Effector memory CD8-positive, alpha-beta T cell (primary cell): ENCODE measurements at places on chromosomes 7 and 10.

DNA sequence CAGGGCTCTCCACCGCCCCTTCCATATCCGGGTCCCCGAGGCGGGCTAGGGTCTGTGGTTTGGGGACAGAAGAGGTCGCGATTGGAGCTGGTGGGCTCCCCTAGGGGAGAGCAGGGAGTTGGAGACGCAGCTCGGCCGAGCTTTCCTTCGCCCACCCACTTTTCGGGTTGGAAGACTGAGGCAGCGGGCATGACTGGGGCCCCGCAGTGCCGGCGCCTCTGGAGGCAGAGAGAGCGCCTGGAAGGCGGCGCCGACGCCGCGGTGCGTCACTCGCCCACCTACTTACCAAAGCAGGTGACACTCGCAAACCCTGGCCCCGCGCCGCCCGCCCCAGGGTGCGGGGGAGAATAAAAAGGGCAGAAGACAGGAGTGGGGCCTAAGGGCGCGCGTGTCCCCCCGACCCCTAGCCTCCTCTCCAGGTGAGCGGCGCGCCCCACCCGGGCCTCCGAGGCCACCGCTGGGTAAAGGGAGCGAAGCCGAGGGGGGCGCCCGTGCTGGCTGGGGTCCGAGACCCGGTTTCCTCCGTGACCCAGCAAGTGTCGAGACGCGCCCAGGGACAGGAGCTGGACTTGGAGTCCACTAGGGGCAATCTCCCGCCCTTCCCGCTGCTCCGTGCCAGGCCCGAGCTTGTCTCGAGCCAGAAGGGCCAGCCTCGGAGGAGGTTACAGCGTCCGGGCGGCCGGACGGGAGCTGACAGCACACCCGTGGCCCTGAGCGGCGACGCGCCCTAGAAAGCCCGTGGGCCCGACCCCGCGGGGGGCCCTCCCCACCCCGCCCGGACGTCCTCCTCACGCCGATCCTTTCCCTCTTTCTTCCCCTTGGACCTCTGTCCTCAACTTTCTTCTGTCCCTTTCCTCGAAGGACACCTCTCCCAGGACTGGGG, 34.4 kb upstream of the GRID1 start:
- DNase-seq: peak; percentile 61

DNA sequence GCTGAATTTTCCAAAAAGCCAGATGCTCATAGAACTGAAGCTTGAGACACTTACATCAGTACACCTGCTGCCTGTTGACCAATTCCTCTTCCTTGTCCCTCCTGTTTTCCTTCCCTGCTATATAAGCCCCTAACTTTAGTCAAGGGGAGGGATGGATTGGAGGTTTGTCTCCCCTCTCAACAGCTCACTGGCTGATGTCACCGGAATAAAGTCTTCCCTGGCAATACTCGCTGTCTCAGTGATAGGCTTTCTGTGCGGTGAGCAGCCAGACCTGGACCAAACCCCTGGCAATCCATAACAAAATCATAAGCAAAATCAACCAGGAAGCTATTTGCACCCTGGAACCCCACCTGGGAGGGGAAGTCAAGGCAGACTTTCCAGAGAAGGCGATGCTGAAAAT, 929 bp upstream of the IRF5 start:
- DNase-seq: no peak

GRCh38 chr10:61066661-61067344, 122.8 kb upstream of the RHOBTB1 start:
- no peak for DNase-seq

GRCh38 chr7:151679071-151679708, 159.5 kb upstream of the RHEB start:
- no peak for DNase-seq

DNA sequence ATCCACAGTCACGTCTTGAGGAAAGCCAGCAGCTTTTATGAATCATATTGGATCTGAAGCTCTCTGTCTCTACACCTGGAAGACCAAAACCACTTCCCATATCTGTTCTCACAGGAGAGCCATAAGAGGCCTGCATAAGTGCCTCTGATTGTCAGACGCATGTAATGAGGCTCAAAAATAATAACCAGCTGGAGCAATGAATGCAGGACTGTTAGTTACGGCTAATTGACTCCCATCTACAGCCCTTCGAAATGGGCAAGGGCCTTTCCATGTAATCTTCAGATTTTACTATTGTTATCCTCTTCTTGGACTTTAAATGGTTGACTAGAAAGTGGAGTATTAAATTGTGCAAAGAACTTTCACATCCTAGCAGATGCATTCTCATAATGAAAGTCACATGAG, 4.4 kb upstream of the SEMA3C start:
- DNase-seq: no peak

DNA sequence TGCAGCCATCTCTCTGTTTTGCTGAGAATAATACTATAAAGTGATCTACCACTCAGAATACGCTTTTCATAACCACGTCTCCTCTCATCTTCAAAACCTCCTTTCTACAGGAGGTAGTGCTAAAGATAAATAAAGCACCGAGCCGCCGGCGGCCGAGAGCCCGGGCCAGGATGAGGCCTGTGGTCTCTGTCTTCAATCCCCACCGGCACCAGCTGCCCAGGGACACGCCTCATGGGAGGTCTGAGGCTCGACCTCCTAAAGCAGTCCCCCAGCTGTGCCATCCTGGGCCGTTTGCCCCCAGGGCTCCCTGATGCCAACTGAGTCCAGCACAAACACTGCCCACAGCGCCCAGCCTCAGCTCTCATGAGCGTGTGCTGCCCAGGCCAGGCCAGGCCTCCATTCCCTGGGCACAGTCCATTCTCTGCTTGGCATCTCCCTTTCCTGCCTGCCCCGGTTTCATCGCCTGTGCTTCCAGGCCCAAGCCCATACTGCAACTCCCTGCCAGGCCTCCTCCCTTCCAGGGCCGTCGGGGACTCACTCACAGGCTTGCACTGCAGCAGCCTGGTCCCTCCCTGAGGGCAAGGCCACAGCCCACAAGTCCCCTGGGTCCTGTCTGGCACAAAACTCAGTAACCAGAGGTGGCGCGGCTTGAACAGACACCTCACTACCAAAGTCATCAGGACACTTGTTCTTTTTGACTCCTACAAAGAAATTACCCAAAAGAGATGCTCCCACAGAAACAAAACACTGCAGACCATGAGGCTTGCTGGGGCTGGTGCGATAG, 2.5 kb downstream of the INTS1 start:
- DNase-seq: no peak

- no peak for DNase-seq
Measured at GRCh38 chr10:12484941-12485805, 135.8 kb downstream of the CAMK1D start.

- DNase-seq: no peak
Measured at GRCh38 chr10:113856563-113856962, 2.1 kb downstream of the NHLRC2 start.

DNA sequence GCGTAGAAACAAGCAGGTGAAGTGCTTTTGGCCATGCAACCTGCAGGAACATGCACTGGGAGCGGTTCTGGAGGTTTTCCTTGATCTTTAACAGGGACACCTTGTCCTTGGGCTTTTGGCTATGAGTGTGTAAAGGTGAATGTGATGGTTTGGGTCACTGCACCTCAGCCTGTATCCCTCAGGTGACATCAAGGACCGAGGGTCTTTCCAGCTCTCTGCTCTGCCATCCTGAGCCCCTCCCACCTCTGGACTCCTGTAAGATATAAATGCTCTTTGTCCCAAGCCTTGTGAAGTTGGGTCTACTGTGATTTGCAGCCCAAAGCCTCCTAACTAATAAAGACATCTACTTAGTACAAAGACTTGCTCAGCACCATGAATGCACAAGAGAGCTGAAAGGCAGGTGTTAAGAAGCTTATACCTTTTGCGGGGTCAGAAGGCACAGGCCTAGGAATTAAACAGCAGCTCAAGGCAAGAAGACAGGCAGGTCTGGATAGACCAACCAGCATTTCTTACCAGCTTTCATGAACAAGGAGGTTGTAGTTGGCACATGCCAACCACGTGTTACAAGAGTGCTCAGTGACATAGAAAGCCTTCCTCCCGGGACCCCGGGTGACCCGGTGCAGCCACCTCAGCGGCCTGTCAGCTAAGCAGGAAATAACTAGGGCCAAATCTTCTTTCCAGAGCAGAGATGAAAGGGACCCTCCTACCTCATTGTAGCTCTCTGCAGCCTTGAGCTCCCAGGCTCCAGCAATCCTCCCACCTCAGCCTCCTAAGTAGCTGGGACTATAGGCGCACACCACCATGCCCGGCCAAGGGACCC, 89.9 kb downstream of the CARD11 start:
- DNase-seq: peak; percentile 50

GRCh38 chr7:50416527-50417182, 33.5 kb downstream of the FIGNL1 start:
- no peak for DNase-seq

DNA sequence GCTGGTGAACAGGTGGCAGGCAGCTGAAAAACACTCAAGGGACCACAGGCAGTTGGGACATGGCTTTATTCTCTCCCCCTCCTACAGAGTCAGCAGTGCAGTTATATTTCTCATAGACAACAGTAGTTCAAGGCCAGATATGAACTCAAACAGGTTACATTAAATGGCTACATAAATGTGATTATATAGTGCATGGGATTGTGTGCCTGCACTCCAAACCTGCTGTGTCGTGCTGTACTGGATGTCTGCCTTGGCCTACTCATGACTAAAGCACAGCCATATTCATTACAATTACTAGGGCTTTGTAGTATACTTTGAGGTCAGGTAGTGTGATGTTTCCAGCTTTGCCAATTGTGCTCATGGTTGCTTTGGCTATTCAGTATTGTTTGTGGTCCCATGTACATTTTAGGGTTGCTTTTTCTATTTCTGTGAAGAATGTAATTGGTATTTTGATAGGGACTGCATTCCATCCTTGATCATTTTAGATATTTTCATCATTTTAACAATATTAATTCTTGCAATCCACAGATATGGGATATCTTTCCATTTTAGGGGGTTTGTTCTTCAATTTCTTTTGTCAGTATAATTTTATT, 393.6 kb downstream of the CNTNAP2 start:
- no peak for DNase-seq

GRCh38 chr10:34815185-34816084, at the start of gene PARD3:
TSS of gene PARD3 (minus strand) at chr10:34815296. CDS start at chr10:34814995, 301 bp downstream.
- DNase-seq: no peak

GRCh38 chr7:110914263-110914662, 176.7 kb upstream of the LRRN3 start:
- no peak for DNase-seq

GRCh38 chr7:26156451-26157420, 4.7 kb downstream of the NFE2L3 start:
- peak; percentile 24 for DNase-seq

DNA sequence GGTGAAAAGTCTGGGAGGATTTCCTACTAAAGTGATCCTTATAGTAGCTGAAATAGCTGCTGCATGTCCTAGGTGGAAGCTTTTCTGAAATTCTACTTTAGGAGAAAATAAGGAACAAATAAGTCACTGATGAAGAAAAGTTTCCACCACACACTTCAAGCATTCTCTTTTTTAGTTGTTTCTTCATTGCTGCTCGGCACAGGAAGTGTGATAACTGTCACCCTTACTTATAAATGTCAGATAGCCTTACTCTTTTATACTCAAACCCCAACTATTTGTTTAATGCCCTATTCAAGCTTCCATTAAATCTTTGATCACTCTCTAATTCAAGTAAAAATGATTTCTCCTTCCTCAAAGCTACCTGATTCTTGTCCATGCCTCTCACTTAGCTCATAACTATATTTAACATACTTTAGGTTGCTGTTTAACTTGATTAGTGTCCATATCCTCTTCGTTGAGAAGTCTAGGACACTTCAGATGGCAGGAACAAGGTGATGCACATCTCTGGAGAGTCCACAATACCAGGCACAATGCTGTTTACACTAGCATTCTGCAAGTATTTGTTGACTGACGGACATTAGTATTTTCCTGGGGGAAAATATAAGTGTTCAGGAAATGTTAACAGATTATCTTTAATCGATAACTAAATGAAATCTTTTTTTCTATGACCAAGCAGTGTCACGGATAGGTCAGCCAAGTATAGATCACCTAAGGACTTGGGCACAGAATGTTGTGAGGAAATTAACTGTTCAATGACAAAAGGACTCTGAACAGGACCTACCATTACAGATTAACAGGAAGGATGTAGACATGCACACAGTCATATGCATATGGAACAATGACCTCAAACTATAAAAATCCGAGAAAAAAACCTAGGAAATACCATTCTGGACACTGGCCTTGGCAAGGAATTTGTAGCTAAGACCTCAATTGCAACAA, 67.4 kb downstream of the ZNF438 start:
- no peak for DNase-seq

GRCh38 chr7:14457568-14458453, 444.7 kb downstream of the DGKB start:
- peak; percentile 48 for DNase-seq

- DNase-seq: no peak
Measured at GRCh38 chr10:133471300-133472109, 17.8 kb downstream of the SCART1 start.

GRCh38 chr10:76554033-76554408, 1083.6 kb downstream of the KCNMA1 start:
- DNase-seq: no peak

DNA sequence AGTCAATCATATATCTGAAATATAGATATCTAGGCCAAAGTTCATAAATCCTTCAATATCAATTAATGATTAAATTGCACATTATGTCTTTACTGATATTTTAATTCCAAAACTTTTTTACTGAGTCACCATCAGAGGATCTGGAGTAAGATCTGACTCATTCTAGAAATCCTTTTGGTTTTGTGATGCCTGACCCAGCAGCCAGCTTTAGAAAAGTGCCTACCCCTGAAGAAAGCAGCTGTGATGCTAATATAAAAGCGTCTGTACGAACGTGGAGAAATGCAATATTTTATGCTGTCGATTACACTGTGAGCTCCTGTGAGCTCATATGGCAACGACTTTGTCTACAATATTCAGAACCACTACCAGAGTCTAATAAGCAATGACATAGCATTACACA, 142.5 kb upstream of the LRRTM3 start:
- no peak for DNase-seq

DNA sequence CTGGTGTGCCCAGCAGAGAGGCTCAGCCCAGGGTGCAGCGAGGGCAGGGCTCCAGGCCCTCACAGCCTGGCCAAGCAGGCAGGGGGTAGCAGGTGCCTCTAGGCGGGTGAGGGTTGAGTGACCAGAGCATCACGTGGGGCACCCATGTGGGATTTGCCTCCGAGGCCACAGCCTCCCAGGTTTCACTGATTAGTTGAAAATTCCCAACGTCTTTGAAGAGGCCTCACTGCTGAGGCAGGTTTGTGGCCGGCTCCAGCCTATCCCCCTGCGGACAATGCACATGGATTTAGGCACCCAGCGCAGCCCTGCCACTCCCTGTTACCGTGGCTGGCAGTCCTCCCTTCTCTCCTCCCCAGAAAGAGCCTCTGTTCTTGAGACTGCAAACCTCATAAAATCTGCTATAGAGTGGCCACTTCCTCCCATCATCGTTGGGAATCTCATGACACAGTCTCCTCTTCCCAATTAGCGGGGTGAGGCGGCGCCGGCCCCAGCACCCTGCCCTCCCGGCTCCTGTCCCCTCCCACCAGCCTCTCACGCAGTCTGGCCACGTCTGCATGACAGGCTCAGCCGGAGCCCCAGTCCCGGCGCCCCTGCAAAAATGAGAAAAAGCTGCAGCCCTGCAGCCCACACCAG, 10.8 kb downstream of the MYL10 start:
- no peak for DNase-seq

GRCh38 chr10:24207341-24207740, 1.6 kb upstream of the KIAA1217 start:
- DNase-seq: no peak

- DNase-seq: no peak
Measured at GRCh38 chr7:145434811-145435210, 599.0 kb upstream of the TPK1 start.
